ENCODE measurements at places on chromosomes 4 and X. TPM values are rescaled to one million over a fixed set of nuclear protein-coding genes. Genes with fewer than 3 reads are reported as not detected.

The SPANXA2 gene
- not detected for total RNA-seq

The NEIL3 gene
- 0.60 TPM for total RNA-seq

- no peak for DNase-seq
Measured at GRCh38 chr4:1565598-1566295, 118.4 kb downstream of the FAM53A start.

DNA sequence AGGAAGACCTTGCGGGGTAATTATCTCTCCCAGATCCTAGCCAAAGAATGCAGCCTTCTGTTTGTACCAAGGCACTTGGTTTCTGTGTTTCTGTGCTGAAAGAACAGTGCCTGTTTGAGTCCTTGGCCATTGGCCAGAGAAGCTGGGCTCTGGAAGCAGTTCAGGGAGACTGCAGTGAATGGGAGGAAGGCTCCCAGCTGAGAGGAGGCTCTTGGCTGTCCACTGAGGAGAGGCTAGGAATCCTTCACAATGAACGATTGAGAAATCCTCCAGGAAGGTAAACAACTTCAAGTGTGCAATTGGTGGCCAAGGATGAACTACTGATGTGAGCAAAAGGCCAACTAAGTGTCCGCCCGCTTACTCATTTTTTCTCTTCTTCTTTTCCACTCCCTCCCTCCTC is 61.3 kb downstream of the HS3ST1 start:
- peak; percentile 15 for DNase-seq
